ENCODE measurements at places on chromosomes 2 and 18. TPM values are rescaled to one million over a fixed set of nuclear protein-coding genes. Genes with fewer than 3 reads are reported as not detected.

SH3RF3 gene
- total RNA-seq = 1.4 TPM

CNOT9 gene
- 33.5 TPM for total RNA-seq

DYSF gene
- 55.0 TPM for total RNA-seq

TBR1 gene
- not detected for total RNA-seq

GAD1 gene
- not detected for total RNA-seq

VSNL1 gene
- 2.7 TPM for total RNA-seq

- no peak for DNase-seq
Observed at GRCh38 chr2:230865766-230866755, 1.3 kb downstream of the ITM2C start.

GRCh38 chr18:35808796-35809195 lies 163.7 kb upstream of the RMP24 start:
- no peak for DNase-seq

- no peak for DNase-seq
Observed at GRCh38 chr2:130258356-130258755, 60.1 kb upstream of the TUBA3E start.

DNA sequence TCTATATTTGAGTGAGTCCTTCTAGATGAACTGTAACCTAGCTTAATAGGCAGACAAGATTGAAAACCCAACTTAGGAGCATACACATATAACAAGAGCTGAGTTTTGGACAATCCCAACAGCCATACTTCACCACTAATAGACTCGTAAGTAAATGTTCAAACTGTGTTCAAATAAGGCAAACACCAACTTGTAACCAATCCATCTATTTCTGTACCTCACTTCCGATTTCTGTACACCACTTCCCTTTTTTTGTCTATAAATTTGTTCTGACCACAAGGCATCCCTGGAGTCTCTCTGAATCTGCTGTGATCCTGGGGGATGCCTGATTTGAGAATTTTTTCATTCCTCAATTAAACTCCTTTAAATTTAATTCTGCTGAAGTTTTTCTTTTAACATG lies 1149.1 kb upstream of the NRXN1 start:
- DNase-seq = no peak

DNA sequence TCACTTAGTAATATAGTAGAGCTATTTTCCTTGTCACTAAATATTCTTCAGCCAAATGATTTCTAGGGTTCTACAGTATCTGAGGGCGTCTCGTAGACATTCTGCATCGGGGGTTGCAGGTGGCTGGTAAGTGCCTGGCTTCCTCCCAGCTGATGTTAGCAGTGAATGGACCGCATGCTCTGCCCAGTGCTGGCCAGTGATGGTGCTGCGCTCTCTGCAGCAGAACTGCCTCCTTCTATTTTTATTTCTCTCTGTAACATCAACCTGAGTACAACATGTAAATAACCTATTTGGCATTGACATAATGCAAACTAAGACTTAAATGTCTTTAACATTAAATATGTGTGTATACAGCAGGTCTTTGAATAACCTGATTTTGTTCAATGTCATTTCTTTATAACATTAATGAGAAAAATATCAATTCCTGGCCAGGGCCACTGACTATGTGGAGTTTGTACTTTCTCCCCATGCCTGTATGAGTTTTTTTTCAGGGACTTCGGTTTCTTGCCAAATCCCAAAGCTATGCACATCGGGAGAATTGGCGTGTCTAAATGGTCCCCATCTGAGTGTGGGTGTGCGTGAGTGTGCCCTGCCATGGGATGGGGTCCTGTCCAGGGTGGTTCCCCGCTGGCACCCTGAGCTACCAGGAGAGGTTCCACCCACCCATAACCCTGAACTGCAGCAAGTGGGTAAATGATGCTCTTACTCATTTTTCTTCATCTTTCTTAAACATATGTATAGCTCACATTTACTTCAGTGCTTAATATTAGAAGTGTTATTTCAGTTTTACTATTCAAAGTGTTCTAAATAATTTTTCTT lies 278.2 kb upstream of the EPAS1 start:
- no peak for DNase-seq

GRCh38 chr18:5543773-5544389 lies at the start of gene EPB41L3:
EPB41L3 (minus strand) TSS chr18:5543997; CDS start chr18:5489183, 54,814 bp downstream.
- no peak for DNase-seq

GRCh38 chr2:65640793-65641103 lies 208.3 kb upstream of the SPRED2 start:
- no peak for DNase-seq

GRCh38 chr18:13416208-13416607 lies 197.6 kb downstream of the LDLRAD4 start:
- no peak for DNase-seq

- DNase-seq = no peak
Observed at GRCh38 chr2:86393521-86394491, 47.4 kb upstream of the KDM3A start.

- DNase-seq = no peak
Observed at GRCh38 chr2:178005756-178006155, 66.8 kb downstream of the PDE11A start.

- DNase-seq = no peak
Observed at GRCh38 chr2:145861940-145862339, 1342.0 kb upstream of the ZEB2 start.

GRCh38 chr2:95063086-95063958 lies 37.8 kb downstream of the MAL start:
- DNase-seq = no peak

GRCh38 chr18:31070206-31070605 lies 27.7 kb upstream of the DSC3 start:
- DNase-seq = no peak

Measured in right lobe of liver (tissue), 6 donors.